ENCODE measurements at places on chromosomes 4 and X.
A peak's percentile ranks its signal among the peaks of the same experiment; 100 is the strongest.

DNA sequence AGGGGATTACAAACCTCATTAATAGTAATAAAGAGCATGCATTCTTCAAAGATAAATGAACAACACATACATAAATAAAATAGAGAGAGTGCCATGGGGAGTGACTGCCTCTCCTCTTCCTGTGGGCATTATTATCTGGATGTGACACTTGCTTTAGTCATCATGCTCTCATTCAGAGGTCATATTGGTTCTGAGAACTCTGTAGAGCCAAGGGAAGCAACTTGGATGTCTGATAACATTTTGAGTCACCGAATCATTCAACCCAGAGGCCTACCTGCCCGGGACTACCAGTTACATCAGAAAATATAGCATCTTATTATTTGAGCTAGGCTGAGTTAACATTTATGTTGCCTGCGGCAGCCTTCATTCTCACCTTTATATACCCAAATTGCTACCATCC is 489.5 kb downstream of the STIM2 start:
- no peak for DNase-seq

DNA sequence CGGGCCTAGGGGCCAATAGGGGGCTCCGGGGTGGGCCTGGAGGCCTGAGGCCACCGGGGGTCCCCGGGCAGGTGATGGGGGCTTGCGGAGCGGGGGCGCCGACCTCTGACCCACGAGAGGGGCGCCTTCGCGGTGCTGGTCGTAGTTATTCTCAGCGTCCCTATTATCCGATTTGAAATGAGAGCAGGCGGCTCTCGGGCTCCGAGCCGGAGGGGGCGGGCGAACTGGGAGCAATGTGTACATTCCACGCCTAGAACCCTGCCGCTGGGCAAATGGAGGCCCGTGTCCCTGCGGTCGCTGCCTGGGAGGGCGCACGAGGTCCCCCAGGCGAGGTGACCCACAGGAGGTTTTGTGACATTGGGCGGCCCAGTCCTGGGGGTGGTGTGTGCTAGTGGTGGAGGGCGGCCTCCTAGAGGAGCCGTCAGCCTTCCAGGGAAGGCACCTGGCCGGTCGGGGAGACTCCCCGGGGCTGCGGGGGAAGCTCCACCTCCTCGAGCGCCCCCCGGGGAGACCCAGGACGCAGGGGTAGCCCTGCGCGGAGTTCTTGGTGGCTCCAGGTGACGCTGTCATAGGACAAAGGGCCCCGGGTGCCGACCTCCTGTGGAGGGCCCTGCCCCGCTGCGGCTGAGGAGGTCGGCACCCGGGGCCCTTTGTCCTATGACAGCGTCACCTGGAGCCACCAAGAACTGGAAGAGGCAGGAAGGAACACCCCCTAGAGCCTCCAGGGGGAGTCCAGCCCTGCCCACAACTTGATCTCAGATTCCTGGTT is 102.6 kb upstream of the PRKX start:
- no peak for DNase-seq

DNA sequence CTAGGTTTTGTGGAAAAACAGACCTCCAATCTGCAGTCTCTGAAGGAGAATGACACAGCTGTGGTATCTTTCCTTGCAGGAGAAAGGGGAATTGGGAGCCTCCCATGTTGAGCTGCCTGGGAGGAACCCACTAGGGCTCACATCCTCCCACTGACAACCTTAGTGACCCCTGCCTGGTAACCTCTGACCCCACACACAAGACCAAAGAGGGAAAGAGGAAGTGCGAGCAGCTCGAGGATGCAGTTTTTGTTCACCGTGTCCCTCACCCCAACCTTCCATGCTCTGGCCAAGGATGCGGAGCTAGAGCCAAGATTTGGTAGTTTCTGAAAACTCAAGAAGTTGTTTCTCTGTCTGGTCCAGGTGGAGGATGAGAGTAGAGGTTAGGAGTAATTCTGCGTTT is 5.4 kb upstream of the ZXDA start:
- no peak for DNase-seq

DNA sequence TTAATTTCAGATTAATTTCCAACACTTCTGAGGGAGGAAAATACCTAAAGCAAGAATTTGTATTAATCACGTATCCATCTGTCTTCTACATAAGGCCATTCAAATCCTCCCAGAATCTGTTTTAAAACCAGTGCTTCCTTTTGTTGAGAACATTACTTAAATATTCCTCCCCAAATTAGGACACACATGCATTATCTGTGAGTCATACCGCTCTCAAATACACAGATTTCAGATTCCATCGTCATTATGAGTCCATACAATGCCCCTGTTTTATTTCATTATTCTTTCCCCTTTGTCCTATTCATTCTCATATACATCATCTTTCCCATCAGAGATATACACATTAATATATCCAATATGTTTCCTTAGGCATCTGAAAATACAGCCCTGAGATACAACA is 57.3 kb upstream of the PRSS12 start:
- no peak for DNase-seq

- no peak for DNase-seq
Measured at GRCh38 chr4:151644622-151645021, 116.2 kb downstream of the GATB start.

- DNase-seq = no peak
Measured at GRCh38 chr4:76677571-76678326, 220.2 kb downstream of the SOWAHB start.

- no peak for DNase-seq
Measured at GRCh38 chr4:142351958-142352357, 494.1 kb downstream of the INPP4B start.

GRCh38 chr4:1309261-1310010 is 19.7 kb downstream of the MAEA start:
- no peak for DNase-seq

- no peak for DNase-seq
Measured at GRCh38 chr4:20464381-20464780, 212.7 kb downstream of the SLIT2 start.

- DNase-seq = no peak
Measured at GRCh38 chr4:54225598-54226403, 3.3 kb upstream of the PDGFRA start.

GRCh38 chrX:3514996-3515395 is 168.5 kb upstream of the MXRA5 start:
- DNase-seq = no peak

- DNase-seq = no peak
Measured at GRCh38 chrX:113470166-113470565, 629.5 kb upstream of the AMOT start.

DNA sequence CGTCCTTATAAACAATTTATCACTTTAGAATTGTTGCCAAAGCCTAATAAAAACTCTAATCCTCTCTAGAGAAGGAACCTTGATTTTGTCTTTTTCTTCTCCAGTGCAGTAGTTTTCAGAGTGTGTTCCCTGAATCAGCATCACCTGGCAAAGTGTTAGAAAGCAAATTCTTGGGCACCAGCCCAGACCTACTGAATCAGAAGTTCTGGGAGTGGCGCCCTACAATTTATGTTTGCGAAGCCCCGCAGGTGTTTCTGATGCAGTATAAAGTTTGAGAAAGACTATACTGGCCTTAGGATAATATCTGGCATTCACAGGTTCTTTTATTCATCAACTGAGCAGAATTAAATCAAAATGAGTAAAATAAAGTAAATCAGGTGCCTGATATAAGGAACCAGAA is 645.8 kb upstream of the ATOH1 start:
- no peak for DNase-seq

DNA sequence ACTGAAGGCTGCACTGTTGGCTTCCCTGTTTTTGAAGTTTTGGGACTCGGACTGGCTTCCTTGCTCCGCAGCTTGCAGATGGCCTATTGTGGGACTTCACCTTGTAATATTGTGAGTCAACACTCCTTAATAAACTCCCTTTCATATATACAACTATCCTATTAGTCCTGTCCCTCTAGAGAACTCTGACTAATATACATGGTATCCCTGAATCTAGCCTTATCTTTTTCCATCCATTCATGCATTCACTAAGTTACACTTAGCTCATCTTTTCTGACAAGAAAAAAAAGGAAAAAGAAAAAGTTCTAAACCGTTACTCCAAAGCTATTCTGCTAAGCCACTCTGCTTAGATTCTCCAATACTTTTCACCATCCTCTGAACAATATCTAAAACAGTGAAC is 1260.2 kb upstream of the PCDH7 start:
- no peak for DNase-seq

- DNase-seq = no peak
Measured at GRCh38 chrX:148424570-148424969, 75.8 kb upstream of the AFF2 start.

- DNase-seq = no peak
Measured at GRCh38 chrX:20026278-20026677, 35.4 kb upstream of the BCLAF3 start.

DNA sequence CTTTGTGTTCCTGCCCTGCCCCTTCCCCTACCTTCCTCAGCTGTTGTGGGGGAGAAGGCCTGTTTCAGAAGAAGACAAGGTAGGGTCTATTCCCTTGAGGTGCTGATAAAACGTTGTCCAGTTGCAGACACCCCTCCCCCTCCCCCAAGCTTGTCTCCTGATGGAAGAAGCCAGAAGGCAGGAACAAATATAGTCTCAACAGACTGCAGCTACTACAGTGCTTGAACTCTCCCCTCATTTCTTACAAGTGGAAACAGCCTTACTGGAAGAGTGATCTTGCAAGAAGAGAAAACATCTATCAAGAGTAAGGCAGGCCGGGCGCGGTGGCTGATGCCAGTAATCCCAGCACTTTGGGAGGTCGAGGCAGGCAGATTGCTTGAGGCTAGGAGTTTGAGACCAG is 11.0 kb upstream of the MAP7D3 start:
- no peak for DNase-seq

DNA sequence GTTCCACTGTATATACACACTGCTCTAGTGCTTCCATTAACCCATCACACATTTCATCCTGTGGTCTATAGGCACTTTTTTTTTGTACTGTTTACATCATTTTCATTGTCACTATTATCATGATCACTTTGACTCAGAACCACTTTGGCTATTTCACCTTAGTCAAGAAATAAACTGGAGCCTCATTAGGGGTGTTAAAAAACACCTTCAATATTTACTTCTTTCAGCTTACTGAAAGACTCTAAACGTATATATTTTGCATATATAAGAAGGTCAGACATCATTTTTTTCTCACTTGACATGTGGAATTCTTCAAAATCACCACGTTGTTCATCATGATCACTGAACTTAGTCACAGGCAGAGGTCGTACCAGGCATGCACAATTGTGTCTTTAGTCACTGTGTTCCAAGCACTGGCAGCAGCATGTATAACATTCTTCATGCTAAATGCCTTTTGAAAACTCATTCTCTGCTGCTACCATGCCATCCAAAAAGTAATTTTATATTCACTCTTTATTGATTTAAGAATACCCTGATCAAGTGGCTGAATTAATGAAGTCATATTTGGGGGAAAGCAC is 229.2 kb upstream of the ARSJ start:
- no peak for DNase-seq

DNA sequence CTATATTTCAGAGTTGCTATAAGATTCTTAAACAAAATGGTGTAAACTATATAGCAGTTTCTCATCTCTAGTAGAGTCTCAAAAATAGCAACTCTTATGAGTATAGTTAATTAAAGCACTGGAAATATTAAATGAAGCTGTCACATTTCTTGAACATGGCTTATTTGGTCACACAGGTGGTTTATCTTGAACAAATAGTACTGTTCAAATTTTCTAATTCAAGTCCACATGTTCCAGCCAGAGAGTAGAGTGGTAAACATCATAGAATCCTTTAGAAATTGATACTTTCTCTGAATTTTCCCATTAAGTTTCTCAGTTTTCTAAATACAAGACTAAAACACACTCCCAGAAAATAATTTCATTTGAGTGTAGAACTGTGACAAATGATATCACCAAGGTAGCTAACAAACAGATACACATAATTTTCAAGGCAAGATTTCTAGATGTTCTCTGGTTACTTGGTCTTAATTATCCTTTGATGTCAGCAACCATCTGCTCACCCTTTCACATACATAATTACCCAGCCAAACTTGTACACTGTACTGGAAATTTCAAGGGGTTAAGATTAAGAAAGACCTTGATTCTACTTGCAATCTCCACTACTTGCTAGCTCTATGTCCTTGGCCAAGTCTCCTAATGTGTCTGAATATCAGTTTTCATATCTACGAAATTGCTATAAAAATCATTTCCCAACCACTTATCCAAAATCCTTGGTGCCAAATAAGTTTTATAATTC is 24.3 kb upstream of the PAK3 start:
- DNase-seq = no peak

- no peak for DNase-seq
Measured at GRCh38 chr4:38723726-38724474, 58.9 kb downstream of the TLR10 start.

DNA sequence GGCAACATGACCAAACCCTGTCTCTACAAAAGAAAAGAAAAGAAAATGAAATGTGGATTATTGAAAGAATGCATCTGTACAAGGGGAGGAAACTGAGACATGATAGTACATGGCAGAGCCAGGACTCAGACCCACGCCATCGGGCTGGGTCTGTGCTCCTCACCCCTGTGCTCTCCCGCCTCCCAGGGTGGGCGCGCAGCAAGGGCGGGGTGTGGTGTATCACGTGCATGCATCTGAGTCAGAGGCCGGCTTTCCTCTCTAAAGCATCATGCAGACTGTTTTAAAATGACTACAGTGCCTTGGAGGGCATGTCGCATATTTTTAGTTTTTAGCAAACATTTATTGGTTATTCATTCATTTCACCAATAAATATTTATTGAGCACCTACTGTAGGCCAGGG is 47.8 kb downstream of the HTT-AS start:
- DNase-seq = no peak

GRCh38 chrX:12811658-12812057 is 20.4 kb downstream of the PRPS2 start:
- DNase-seq = no peak

DNA sequence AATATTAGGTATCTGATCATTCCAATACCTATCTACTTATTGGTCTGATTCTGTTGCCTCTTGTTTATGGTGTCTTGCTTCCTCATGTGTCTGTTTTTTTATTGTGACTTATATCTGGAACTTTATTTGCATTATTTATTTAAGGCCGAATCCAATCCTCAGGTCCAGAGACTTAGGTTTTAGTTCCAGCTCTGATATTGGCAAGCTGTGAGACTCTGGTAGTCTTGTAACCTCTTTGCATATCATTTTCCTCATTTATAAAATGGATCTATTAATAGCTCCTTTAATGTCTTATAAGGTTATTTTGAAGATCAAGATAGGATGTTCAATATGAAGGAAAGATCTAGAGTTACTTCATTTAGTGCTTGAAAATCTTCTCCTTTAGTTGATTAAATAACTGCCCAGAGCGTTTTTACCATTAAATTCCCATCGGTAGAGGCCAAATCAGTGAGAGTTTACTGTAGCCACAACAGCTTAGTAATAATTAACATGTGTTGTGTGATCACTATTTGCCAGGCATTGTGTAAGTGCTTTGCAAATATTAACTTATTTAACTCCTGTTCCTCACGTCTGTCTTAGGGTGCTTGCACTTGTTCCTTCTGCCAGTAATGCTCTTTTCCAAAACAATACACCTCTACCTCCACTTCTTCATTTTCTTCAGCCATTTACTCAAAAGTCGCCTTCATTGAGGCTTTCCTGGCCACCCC is 82.2 kb downstream of the CC2D2A start:
- no peak for DNase-seq

- no peak for DNase-seq
Measured at GRCh38 chr4:1086011-1086410, 27.4 kb downstream of the RNF212 start.

GRCh38 chr4:105666693-105667092 is 41.8 kb downstream of the INTS12 start:
- peak; percentile 1 for DNase-seq

Data from NCI-H1436 treated with DMSO at 0.1 percent for 48 hours (cell line).